ENCODE measurements at places on chromosomes 16 and 17.

- no peak for DNase-seq
Measured at GRCh38 chr16:49866595-49867071, 10.7 kb upstream of the ZNF423 start.

GRCh38 chr17:83061586-83061985 lies 17.8 kb upstream of the METRNL start:
- no peak for DNase-seq

- no peak for DNase-seq
Measured at GRCh38 chr17:80527016-80527645, 17.5 kb upstream of the RPTOR start.

DNA sequence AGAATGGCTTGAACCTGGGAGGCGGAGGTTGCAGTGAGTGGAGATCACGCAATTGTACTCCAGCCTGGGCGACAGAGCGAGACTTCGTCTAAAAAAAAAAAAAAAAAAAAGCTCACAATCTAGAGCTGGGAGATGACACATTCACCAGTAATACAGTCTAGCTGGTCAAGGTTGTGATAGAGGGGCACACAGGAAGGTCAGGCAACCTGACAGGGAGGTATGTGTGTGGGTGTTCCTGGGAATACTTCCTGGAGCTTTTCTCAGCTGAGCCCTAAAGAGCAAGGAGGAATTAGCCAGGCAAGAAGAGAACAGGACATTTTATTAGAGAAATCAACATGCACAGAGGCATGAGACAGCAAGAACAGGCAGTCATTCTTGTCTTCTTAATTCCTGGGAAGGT lies 216.7 kb downstream of the SHISA9 start:
- no peak for DNase-seq

DNA sequence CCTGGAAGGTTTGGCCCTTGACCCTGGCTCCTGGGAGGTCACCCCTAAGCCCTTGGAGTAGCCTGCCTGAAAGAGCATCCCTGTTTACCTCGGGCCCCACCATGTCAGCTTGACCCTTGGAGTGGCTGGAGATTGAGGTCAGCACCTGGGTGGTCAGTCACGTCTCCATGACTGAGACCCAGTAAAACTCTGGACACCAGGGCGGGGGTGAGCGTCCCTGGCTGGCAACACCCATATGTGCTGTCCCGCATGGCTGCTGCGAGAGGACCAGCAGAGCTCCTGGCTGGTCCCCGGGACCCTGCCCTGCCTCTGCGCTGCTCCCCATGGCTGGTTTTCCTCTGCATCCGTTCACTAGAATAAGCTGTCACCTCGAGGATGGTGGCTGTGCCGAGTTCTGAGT lies 91.2 kb downstream of the RBFOX3 start:
- no peak for DNase-seq
